Fibroblast of skin of left biceps (primary cell): ENCODE measurements at places on chromosomes 3 and 15.

DNA sequence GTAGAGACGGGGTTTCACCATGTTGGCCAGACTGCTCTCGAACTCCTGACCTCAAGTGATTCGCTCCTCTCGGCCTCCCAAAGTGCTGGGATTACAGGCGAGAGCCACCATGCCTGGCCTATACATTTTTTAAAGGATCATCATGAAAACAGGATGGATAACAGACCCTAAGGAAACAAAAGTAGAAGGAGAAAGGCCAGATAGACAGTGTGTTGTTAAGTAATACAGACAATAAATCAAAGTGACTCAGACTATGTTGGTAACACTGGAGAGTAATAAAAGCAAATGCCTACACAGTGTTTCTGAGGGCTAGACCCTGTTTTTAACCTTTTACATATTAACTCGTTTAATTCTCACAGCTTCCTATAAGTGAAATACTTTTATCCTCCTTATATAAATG is 133.8 kb upstream of the MCTP2 start:
- DNase-seq = peak; percentile 50

DNA sequence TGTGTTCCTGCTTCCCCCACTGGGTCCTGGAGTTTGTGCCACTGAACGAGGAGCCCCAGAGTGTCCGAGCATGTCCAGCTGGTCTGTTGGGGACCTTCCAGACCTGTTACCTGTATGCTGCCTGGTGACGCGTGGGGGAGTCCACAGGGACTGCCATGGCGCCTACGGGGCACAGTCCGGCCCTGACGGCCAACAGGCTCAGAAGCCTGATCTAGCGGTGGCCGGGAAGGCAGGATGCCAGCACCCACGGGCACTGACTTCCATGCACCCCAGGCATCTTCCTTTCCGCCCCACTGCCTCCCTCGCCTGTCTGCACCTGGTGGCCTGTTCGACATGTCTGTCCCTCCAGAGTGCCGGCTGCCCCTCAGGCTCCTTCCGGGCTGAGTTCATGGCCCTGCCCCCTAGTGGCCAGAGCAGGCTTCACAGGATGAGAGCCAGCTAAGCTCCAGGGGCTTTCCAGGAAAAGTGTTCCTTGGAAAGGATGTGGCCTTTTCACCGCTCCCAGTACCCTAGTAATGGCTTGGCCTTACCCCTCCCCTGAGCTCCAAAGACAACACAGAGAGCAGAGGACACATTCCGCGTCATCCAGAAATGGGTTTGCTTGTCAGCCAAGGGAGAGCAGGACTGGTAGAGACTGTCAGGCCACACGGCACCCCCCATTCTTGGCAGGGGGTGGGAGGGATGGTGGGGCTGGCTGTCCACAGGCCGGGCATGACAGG is 35.7 kb downstream of the NGRN start:
- no peak for DNase-seq

DNA sequence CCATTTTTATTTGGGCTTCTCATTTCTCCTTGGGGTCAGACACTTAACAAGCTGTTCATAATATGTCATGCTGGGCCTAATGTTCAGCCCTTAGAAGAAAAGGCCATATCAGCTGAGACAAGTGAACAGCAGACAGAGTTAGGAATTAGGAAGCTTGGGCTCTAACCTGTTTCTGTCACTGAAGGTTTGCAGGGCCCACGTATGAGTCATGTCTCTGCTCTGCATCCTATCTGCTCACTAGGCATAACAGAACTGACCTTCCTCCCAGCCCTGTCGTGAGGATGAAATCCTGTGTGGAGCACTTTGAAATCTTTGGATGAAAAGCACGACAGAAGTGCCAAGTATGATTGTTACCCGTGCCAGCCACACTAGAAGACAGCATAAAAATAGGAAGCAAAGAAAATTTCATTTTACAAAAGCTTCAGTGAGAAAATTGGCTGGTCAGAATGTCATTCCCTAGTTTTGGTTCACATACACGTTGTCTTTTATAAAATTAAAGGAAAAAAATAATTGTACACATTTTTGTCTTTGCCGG is 26.5 kb upstream of the CD47 start:
- DNase-seq = no peak

DNA sequence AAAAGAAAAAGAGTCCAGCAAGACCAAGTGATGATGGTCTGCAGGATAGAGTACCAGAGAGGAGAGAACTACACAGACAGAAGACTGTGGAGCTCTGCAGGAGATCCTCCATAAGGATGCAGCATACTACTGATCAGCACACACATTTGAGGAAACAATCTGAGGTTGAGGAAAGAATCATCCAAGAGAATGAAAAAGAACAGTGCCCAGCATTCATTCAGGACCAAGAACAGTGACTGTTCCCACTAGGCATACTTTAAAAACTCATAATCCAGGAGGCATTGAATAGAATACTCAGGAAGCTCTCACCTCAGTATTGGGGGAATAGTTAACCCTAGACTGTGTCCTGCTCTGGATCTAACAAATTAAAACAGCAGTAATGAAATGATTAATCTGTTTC is 54.9 kb downstream of the THSD4 start:
- DNase-seq = no peak

DNA sequence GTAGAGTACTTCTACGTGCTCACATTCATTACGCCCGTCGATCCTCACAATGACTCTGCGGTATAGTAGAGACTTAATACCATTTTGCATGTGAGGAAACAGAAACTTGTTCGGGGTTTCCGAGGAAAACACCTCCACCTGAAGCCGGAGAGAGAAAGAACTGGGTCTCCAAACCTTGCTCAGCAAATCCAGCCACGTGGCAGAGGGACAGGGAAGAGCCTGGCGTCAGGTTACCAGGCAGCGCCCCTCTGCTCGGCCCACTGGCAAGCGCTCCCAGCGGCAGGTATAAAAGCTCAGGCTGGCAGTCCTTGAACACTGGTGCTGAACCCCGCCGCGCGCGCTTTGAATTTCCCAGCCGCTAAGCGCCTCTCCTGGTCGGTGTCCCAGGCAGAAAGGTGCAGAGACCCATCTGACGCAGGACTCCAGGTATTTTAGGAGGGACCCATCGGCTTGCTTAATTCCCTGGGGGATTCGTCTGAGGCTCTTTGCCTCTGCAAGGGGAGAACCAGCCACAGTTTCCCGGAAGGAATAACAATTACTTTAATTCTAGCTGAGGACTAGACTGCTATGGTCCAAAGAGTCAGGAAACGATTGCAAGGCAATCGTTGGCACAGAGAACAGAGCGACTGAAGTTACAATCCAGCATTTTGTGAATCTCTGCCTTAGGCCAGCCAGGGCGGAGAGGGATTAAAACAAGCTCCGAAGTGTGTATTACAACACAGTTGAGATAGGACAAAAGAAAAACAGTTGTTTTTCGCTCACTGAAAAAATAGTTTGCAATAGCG is at the start of gene C2CD4A:
TSS of gene C2CD4A (plus strand) at position 315 of the 785 bp plus-strand sequence. CDS start 637 bp downstream, outside the sequence.
- no peak for DNase-seq

- peak; percentile 47 for DNase-seq
Measured at GRCh38 chr15:39963786-39964185, 29.9 kb downstream of the EIF2AK4 start.

DNA sequence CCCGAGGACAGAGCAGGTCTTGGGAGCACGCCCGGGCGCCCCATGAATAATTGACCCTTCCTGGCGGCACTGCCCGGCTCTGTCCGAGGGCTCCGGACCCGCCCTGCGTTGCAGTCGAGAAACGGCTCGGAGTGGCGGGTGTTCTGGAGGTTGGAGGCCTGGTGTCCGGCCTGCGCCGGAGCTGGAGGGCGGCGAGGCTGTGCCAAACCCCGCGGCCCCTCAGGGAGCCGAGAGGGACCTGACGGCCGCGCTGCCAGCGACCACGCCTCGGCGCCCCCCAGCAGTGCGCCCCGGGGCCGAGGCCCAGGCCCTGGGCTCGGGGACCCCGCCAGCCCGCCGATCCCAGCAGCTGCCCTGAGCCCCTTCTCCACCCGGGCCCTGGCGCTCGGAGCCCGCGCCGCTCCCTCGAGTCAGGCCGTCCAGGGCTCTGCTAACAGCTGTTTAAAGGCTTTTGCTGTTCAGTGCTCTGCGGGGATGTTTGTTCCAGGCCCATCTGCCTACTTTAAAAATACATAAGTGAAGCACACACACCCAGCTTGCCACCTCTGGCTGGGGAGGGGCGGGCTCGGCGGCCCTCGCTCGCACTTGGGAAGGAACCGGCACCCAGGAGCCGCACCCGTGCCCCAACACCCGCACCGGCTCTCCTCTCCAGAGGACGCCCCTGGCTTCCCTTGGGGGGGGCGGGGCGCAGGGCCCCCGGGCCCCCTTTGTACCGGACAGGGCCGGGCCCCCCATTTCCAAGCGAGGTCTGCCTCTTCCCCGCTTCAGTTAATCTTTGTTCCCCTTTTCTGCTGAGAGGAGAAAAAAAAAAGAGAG is 730 bp upstream of the ZNF710 start:
- no peak for DNase-seq
